ENCODE measurements at places on chromosomes 6 and 20. TPM values are rescaled to one million over a fixed set of nuclear protein-coding genes. Genes with fewer than 3 reads are reported as not detected.

FILIP1 gene
- total RNA-seq = 2.2 TPM

IMPG1 gene
- total RNA-seq = not detected

HLA-B gene
- 15.0 TPM for total RNA-seq

TTI1 gene
- total RNA-seq = 43.8 TPM

BPI gene
- not detected for total RNA-seq

OARD1 gene
- 18.2 TPM for total RNA-seq

HLA-DMA gene
- total RNA-seq = 1.6 TPM

GSTA2 gene
- not detected for total RNA-seq

TTLL9 gene
- total RNA-seq = 4.4 TPM

UQCC2 gene
- total RNA-seq = 24.1 TPM

MYBL2 gene
- total RNA-seq = 2.2 TPM

SLC16A10 gene
- total RNA-seq = 10.3 TPM

FAM162B gene
- 1.3 TPM for total RNA-seq

SCRT2 gene
- 6.3 TPM for total RNA-seq

FOXQ1 gene
- 1.9 TPM for total RNA-seq

TRAPPC3L gene
- not detected for total RNA-seq

EEF1A2 gene
- total RNA-seq = 281 TPM

ROMO1 gene
- 35.1 TPM for total RNA-seq

ELOVL4 gene
- total RNA-seq = 29.1 TPM

CST2 gene
- total RNA-seq = not detected

LEMD2 gene
- 53.2 TPM for total RNA-seq

ZNF133 gene
- total RNA-seq = 30.7 TPM

NT5E gene
- total RNA-seq = 3.8 TPM

SAMD5 gene
- total RNA-seq = 22.5 TPM

ZFAND3 gene
- total RNA-seq = 34.4 TPM

TTPAL gene
- total RNA-seq = 9.7 TPM

SNAP25 gene
- 100 TPM for total RNA-seq

EYA2 gene
- total RNA-seq = 0.94 TPM

BTNL2 gene
- not detected for total RNA-seq

HLA-DQB1 gene
- total RNA-seq = 0.63 TPM

ACTL10 gene
- 1.6 TPM for total RNA-seq

DYNLRB1 gene
- total RNA-seq = 59.5 TPM

TRIM40 gene
- total RNA-seq = not detected

HSPA1A gene
- total RNA-seq = 170 TPM

HRH3 gene
- 0.31 TPM for total RNA-seq
